Stimulated activated CD4-positive, alpha-beta T cell treated with anti-CD3 and anti-CD28 coated beads, Interleukin-15, amount 100 ng/mL, for 1 hour (primary cell): ENCODE measurements at places on chromosomes 5 and 9.

DNA sequence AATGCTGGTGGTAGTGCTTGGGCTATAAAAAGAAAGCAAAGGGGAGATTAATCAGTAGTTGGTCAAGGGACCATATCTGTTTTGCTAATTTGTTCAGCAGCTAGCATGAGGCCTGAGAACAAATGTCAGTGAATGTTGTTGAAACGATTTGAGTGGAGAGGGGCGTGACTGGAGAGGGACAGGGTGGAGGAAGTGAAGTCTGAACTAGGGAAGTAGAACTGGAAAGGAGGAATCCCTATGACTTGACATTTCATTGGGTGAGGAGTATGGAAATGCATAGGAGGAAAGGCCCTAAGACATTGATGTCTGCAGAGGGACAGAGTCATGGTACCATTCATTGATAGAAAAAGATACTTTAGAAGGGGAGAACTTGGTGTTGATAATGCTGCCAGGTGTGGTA, 19.7 kb downstream of the TLE4 start:
- DNase-seq: no peak

GRCh38 chr9:83425240-83425639, 113.0 kb downstream of the FRMD3 start:
- DNase-seq: no peak

DNA sequence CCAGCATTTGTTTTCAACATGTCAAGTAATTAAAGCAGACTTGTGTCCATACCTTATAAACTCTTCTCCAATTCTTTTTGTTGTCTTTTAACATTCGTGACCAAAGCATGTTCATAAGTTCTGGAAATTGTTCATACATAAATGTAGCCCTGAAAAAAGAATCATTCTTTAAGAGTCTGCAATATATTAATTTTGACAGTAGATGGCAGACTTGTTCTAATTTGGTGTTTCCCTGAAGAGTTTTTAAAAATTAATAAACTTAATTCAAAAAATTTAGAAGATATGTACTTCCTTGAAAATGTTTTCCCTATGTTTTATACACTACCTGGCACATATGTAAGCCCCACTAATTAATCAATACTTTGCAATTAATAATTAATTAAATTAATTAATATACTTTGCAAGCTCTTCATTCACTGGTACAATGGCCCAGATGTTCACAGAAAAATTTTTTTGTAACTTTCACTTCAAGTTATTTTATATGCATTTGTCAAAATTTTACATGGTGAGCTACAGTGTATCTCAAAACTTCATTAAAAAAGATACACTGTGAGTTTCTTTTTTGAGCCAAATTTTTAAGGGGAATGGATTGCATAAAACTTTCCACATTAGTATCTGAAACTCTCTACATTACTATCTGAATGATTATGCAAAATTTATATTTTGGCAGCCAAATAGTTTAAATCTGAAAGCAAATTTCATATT, 42.1 kb downstream of the CLINT1 start:
- DNase-seq: no peak

DNA sequence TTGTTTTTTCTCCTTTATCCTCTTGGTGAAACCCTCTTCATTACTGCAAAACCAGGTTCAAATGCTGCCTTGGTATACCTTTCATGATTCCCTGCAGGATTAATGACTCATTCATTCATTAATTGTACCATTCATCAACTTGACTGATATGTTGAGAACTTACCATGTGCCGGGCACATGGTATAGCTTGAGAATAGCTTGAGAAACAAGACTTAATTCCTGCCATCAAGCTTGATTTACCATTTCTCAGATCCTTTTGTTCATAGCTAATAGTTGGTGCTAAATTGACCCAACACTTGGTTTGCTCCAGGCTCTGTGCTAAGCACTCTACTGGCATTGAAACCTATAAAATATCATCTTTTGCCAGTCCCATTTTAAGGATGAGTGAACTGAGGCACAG, 165.7 kb downstream of the YIPF5 start:
- DNase-seq: no peak

- DNase-seq: no peak
Measured at GRCh38 chr9:25519286-25519685, 159.0 kb downstream of the TUSC1 start.
